ENCODE measurements at places on chromosomes 1 and 21. TPM values are rescaled to one million over a fixed set of nuclear protein-coding genes. Genes with fewer than 3 reads are reported as not detected.

The TMPRSS15 gene
- total RNA-seq = not detected

The SLC16A4 gene
- 8.2 TPM for total RNA-seq

DNA sequence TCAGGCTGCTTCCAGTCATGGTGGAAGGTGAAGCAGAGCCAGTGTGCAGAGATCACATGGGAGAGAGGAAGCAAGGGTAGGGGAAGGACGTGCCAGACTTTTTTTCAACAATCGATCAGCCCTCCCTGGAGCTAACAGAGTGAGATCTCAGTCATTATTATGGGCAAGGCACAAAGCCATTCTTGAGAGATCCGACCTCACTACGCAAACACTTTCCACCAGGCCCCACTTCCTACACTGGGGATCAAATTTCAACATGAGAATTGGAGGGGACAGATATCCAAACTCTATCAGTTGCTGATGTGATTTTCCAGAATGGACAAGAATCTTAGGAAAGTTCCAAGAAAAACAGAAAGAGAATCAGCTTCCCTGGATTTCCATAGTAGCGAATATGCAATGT lies 60.5 kb downstream of the BACE2 start:
- no peak for DNase-seq

GRCh38 chr1:21161842-21162241 lies 14.9 kb downstream of the EIF4G3 start:
- DNase-seq = no peak

- no peak for DNase-seq
These were observed 161.3 kb upstream of the SGIP1 start for GRCh38 chr1:66372522-66373101.

Measured in sigmoid colon (tissue), 7 donors.